Stimulated activated CD4-positive, alpha-beta T cell treated with anti-CD3 and anti-CD28 coated beads, TNF-alpha, amount 100 ng/mL, for 1 hour (primary cell): ENCODE measurements at places on chromosomes 5 and 9.
A peak's percentile ranks its signal among the peaks of the same experiment; 100 is the strongest.

DNA sequence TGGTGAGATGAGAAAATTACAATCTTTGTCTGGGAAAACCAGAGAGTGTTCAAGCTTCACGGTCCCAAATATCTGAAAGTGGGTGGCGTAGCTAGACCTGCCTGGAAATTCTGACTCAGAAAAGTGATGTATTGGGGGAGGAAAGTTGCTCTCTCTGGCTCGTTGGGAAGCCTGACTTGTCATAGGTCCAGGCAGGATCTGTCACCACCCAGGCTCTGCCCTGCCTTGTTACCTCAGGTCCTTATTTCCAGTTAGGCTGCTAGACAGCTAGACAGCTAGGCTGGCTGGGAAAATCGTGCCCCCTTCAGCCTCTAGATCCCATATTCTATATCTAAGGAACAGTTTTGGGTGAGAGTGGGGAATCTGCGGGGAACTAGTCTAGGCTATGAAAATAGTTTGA, 41.0 kb upstream of the HCN1 start:
- no peak for DNase-seq

GRCh38 chr5:120152472-120152871, 311.6 kb upstream of the PRR16 start:
- no peak for DNase-seq

DNA sequence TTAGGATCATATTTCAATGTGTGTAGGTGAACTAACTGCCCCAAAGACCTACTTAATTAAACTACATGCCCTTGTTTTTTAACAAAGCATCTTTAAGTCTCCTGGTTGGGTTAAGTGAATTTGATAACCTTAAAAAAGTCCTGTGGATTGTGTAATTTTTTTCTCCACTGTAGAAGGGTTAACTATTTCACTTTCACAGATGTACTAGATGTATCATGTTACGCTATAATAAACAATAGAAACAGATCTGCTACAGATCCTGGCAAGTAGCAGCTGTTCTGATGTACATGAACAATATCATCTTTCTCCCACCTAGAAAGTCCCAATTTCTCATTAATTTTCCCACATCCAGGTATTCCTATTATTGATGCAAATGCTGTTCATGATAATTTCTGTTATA, 18.9 kb downstream of the KIF24 start:
- no peak for DNase-seq

- DNase-seq: peak; percentile 3
Measured at GRCh38 chr9:69421908-69422801, 97.1 kb downstream of the ENTREP1 start.

DNA sequence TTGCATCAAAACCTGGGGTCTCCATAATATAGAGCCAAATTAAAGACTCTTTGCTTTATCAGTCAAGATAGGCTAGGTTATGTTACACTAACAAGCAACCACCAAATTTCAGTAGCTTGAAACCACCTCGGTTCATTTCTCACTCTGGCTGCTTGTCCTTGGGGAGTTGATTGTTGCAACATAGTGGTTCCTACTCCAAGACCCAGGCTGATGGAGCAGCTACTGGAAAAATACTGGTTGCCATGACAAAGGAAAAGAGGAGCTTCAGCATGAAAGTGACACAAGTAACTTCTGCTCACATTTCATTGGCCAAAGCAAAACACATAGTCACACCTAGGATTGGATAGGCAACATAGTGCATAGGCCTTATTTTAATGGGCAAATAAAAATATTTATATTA, 18.5 kb upstream of the RCL1 start:
- DNase-seq: no peak

GRCh38 chr9:6214434-6214833, 1.2 kb upstream of the IL33 start:
- DNase-seq: no peak
